NB4 (cell line): ENCODE measurements at places on chromosomes 7 and 10.

- no peak for DNase-seq
These were observed 169.9 kb upstream of the AOAH start for GRCh38 chr7:36894190-36894589.

DNA sequence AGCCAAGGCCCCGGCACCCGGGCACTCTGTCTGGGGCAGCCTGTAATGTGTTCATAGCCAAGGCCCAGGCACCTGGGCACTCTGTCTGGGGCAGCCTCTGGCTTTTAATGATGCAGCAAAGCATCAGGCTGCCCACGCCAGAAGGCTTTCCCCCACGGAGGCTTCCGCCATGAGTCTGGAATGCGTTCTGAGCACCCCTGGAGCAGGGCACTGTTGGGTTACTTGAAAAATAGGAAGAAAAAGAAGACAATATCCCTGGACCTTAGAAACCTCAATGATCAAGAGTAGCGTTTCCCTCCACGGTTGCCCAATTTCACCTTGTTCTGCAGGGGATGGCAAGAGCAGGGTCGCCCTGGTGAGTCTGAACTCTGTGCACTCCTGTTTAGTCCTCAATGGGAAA is 565.0 kb downstream of the PTPRN2 start:
- DNase-seq, result no peak

GRCh38 chr7:131057794-131058070 is 269.9 kb upstream of the MKLN1 start:
- no peak for DNase-seq

DNA sequence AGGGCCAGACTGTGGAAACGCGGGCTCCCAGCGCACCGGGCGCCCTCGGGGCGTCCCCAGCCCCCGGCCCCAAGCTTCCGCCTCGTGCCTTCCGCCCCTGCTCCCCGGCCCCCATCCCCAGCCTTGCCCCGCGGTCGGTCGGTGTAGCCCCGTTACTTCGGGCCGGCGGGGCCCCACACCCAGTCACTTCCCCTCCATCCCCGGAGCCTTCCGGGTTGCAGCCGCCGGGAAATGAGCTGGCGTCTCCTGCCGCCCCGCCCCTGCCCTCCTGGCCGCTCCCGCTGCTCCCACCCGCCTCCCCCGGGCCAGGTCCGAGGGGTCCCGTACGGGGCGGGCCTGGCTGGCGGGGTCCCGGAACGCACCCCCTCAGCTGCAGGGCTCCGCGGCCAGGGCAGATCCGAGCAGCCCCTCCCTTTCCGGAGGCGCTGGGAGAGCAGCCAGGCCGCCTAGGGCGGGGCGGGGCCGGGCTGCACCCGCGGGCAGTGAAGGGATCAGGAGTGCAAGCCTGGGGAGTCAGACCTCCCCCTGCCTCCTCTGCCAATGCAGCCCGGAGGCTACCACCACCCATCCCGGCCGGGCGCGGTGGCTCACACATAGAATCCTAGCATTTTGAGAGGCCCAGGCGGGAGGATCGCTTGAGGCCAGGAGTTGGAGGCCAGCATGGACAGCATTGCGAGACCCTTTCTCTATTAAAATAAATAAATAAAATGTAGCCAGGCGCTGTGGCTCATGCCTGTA is 709 bp downstream of the ARPC1B start:
- peak; percentile 90 for DNase-seq

DNA sequence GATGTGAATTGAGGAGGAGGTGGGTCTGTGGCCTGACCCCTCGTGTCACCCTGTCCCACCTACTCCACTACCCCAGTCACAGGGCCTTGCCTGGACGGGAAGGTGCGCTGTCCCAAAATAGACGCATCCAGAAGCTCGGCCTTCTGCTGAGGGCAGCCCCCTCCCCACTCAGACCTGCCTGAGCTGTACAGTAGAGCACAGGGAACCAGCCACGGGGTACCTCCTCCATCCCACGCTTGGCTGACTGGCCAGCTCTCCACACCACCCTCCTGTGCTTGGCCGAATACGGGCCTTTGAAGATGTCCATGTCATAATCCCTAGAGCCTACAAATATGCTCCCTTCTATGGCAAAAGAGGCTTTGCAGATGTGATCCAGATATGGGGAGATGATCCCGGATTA is 88.3 kb downstream of the CHST15 start:
- no peak for DNase-seq

DNA sequence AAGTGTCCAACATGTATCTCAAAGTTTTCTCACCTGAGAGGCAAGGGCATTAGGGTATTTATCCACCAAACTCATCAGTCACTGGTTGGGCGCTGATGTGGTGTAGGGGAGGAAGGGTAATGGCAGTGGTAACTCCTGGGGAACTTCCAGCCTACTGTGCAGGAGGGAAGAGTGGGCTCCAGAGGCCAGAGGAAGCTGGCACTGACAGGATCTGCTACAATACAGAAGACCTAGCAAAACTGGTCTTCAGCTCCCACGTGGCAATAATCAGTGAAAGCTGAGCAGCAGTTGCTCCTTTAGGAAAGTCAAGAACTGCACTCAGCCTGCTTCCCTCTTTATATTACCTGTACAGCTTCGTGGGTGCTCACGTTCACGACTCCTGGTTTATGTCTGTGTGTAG is 17.2 kb upstream of the CAMK2G start:
- no peak for DNase-seq

GRCh38 chr10:48289501-48290238 is 15.2 kb upstream of the FRMPD2 start:
- peak; percentile 68 for DNase-seq

GRCh38 chr10:110076559-110077318 is 69.0 kb downstream of the ADD3 start:
- peak; percentile 99 for DNase-seq

DNA sequence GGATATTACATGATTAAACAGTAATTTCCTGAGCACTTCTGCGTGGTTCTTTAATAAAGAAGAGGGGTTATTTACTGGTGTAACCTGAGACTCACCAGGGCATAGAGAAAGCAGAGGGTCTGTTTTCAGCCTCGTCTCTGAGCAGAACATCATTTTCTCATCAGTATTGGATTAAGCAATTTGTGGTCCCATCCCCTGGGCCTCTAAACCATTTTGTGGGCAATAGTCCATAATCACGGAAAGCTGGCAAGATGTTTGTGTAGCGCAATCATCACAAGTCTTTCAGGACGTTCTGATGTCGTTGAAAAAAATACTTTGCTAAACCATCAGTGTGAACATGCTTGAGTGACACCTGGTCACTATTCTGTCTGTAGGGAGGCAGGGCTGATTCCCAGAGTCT is 37.1 kb upstream of the SEC61G start:
- no peak for DNase-seq
